ENCODE measurements at places on chromosomes 2 and 18.

DNA sequence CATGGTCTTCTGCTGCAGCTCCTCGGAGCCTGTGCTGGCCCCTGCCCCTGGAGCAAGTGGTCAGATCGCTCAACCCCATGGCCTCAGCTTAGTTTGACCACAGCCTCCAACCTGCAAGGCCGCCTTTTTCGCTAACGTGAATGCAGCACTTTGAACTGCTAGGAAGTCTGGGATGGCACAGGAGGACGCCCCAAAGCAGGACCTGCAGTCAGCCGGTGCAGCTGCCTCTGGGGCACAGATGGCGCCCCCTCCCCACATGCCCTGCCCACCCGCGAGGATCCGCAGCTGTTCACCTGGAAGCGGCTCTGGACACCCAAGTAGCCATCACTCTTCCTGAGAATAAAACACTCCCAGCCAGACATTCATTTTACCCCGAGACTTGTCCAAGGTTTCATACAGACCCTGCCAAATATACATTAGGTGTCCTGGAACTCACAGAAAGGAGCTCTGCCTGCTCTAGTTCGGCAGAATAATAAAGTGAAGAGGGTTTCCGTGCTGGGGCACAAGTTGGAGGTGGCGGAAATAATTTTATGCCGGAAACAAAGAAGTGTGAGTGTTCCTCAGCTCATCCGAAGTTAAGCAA lies 510.1 kb downstream of the EIPR1 start:
- no peak for DNase-seq

GRCh38 chr2:844715-845114 lies 105.9 kb upstream of the SNTG2 start:
- no peak for DNase-seq

DNA sequence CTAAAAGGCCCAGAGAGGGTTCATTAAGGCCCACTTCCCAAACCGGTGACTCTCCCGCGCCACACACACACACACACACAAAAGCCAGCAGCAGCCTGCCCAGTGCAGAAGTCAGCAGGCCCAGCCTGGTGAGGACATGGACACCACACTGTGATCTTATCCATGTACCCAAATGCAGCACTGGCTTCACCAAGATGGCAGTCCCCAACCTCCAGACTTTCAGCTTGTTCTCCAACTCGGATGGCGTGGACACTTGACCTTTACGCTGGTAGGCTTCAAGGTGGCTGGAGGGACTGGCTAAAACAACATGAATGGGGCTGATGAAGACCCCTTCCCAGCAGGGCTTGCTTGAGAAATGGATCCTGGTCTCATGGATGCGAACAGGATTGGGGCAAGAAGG lies 50.4 kb downstream of the TNS1 start:
- DNase-seq = no peak

DNA sequence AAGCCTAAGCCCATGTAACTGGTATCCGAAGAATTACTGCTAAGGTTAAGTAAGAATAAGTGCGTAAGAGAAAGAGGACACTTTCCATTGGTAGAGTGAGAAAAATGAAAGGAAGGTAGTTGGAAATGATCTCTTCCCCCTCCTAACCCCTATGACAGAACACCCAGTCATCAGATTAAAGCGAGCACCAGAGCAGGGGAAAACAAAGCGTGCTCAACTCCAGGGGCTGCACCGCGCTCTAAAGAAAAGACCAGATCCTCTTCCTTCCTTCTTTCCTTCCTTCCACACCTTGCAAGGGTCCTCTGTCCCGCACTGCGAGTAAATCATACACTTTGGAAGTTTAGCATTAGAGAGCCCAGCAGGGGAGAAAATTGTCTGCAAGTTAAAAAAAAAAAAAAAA lies 971 bp upstream of the CDH7 start:
- DNase-seq = no peak

DNA sequence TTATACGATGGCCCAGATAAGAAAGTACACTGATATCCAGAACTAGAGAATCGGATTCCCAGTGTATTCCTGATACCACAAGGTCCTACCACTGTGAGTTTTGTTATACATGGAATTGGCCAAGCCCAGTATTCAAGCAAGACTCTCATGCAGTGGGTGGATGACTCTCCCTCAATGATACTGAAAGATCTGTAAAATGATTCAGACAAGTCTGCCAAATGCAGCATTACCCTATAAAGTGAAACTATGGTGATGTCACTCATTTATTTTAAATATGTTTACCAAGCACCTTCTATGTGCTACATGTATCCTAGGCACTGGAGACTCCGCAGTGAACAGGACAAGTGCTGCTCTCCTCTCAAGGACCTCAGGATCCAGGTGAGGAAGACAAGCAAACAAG lies 22.6 kb downstream of the MYO5B start:
- DNase-seq = no peak

DNA sequence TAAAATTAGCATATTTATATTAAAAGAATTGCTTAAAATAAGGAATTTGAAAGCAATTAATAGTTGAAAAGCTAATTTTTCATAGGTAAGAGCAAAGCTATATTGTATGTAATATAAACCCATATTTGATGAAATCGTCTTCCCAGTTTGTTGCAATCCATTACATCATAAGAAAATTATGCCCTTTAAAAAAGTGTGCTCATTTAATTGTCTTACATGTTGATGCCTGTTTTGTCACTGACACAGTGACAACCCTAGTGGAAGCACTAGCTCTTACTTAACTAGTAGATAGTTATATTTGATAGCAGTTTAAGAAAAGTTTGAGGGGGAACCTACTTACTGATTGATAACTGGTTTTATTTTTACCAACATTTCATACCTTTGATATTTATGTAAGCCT lies 30.0 kb upstream of the IL18RAP start:
- no peak for DNase-seq

GRCh38 chr2:158194229-158194628 lies 92.6 kb downstream of the UPP2 start:
- no peak for DNase-seq

DNA sequence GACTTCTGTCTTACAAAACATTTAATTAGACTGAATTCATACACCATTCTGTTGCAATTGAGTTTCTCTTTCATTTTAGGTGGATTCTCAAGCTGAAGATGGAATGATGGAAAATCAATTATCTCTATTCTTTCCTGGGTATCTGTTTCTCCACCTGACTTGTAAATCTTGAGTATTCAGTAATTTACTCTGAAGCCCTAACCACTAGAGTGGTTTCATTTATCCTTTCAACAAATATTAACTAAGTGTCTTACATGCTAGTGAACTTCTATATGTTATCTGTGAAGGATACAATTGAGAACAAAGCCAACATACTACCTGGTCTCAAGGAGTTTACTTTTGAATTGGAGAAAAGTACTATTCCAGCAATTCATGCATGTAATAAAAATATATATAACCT lies 94.1 kb upstream of the ZNF804A start:
- no peak for DNase-seq

Data from T-helper 2 cell (primary cell).